ENCODE measurements at places on chromosomes 1 and 21. TPM values are rescaled to one million over a fixed set of nuclear protein-coding genes. Genes with fewer than 3 reads are reported as not detected.

GRCh38 chr1:56819387-56819899 lies at the start of gene FYB2:
TSS of gene FYB2 (minus strand) at chr1:56819404. CDS start at chr1:56819290, 114 bp downstream.
- no peak for DNase-seq

GRCh38 chr1:78237364-78237916 lies 191.7 kb downstream of the GIPC2 start:
- peak; percentile 84 for DNase-seq

DNA sequence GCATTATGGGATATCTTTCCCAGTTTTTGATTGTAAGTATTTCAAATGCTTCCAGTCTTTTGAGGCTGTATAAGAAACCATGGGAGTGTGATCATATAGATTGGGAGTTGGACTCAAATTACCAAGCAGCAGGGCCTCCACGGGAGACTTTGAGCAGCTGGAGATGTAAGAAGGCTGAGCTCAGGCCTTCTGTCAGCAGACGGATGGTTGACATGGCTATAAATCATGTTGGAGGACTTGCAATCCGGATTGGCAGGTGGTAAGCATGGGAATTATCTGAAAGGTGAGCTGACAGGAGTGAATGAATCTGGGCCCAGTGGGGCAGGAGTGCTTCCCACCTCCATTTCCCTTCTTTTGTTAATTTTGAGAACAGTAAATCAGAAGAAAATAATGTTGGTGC lies 83.2 kb upstream of the PPM1J start:
- no peak for DNase-seq

DNA sequence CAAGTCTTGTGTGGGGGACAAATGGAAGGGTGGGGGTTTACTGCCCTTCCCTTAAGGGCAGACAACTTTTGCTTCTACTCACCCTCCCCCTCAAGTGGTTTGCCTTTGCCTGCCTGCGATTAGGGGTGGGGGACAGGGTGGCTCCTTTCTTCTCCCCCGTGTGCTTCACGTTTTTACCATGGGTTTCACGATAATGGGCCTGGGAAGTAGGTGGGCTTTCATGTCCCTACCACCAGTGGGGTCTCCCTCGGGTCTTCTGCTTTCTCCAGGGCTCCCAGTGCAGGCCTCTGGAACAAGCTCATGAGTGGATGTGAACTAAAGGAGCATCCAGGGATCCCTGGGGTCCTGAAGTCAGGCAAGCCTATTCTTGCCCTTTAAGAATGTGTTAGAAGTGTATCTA lies 21.6 kb downstream of the UTP25 start:
- no peak for DNase-seq

GRCh38 chr1:41404308-41404761 lies 43.1 kb downstream of the FOXO6 start:
- DNase-seq: no peak

The FAAH gene
- total RNA-seq: 48.1 TPM

The TDRD5 gene
- 0.95 TPM for total RNA-seq

DNA sequence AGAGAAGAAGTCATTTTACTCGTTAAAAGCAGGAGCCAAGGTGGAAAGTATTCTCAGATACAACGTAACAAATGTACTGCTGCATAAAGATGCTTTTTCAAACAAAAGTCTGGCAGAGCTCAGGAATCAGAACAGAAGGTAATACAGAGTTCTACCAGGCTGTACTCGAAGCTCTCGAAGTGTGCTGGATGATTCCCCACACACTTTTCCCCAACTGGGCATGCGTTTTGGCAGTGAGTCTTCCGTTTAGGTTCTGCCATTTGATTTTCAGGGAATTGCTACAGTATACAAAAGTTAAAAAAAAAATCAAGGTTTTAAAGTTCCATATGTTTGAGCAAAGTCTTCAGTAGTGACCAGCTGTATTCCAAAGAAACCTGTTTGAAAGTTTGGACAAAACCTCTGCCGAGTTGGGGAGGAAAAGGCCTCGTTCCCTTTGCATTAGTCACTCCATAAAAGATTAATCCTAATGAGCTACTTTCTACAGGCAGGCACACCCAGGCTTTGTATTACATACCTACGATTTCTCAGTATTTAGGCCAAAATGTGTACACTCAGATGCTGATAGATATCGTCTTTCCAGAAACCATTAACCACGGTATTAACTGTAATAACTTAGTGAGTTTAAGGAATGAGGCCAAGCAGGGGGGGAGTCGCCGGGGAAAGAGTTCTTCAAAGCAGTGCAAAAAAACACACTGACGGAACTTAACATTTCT lies 477.1 kb downstream of the LMO4 start:
- peak; percentile 48 for DNase-seq

DNA sequence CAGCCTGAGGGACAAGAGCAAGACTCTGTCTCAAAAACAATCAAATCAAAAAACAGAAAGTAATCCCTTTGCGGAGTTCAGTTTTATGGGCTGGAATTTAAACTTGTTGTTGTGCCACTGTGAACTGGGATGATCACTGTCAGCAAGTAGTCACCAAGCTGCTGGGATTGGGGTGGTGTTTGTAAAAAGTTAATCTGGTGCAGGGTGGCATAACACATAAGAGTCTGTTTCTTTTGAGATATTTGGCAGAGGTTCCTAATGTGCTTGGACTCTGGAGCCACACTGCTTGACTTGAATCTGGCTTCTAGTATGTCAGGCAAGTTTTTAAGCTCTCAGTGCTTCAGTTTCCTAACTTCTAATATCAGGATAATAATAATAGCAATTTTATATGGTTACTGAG lies 6.6 kb downstream of the CLIC4 start:
- no peak for DNase-seq

DNA sequence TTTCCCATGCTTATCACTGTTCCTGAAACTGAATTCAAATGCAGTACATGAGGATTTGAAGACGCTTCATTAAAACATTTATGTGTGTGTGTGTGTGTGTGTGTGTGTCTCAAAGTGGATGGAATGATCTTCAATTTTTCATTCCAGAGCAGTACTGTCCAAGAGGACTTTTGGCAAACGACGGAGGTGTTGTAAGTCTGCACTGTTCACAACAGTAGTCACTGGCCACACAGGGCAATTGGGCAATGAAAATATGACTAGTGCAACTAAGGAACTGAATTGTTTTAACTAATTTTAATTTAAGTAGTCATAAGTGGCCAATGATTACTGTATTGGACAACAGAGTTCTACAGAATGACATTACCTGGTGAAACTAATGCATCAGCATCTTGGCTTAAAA lies 5.0 kb downstream of the TAF5L start:
- DNase-seq: no peak

- DNase-seq: no peak
Measured at GRCh38 chr1:41607808-41608207, 123.3 kb upstream of the EDN2 start.

The C2CD2 gene
- 30.8 TPM for total RNA-seq

GRCh38 chr1:85824066-85824840 lies 116.0 kb upstream of the ZNHIT6 start:
- no peak for DNase-seq

DNA sequence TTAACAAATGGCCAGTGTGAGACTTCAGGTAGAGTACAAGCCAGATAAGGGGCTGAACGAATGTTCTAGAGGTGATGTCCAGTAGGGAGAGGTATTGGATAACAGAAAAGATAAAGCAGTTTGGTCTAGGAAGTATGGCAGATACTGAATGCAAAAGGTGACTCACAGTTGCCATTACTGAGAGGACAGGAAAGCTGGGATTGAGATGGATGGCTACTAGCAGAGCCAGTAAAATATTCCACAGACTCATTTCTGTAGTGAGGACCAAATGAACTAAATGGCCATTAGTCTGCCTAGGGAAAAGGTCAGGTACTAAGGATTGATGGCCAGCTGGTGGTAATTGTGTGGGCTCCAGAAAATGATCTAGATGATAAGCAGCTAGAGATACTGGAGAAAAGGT lies 11.5 kb downstream of the MACO1 start:
- DNase-seq: no peak

GRCh38 chr1:179310291-179310690 lies 16.7 kb downstream of the SOAT1 start:
- DNase-seq: no peak

The CCDC185 gene
- total RNA-seq: not detected

The PLA2G2C gene
- not detected for total RNA-seq

- DNase-seq: no peak
Measured at GRCh38 chr1:112263453-112263852, 132.6 kb upstream of the CTTNBP2NL start.

The CYP4A11 gene
- 14.2 TPM for total RNA-seq

The IFI16 gene
- total RNA-seq: 42.4 TPM

- no peak for DNase-seq
Measured at GRCh38 chr1:74343216-74343615, 108.0 kb downstream of the TNNI3K start.

DNA sequence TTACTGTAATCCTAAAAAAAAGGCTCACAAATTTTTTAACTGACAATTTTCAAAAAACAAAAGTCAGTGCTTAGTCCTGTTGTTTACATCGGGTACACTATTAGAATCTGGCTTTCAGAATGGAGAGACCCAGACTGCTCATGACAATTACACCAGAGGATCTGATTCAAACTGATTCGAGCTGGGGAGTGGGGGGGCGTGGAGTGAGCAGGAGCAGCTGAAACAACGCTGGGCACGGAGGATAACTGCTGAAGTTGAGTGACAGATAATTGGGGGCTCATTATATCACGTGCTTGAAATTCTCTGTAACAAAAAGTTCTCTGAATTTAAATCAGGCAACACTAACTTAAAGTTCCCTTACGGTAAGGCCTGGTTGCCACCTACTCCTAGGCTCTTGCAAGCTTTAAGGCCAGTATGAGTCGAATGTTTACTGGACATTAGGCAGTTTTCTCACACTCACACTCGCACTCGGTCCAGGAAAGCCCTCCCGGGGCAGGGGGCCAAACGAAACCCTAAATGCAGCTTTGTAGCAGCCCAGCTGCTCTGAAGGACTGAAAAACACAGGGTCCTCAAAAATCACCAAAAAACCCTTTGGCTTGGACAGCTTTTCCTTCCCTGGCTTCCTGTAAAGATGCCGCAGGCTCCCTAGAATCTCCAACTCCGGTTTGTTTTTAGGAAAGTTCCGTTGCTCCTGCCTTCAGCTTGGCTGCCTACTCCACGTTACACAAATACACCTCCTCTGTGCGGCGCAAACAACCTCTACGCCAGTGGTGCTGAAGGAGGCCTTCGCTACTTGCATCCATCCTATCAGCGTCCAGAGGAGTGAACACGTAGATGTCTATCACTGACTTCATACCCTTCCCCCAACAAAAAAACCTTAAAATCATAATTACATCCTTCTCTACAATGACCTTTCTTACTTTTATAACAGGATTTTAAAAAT lies 42.9 kb downstream of the CAPZB start:
- no peak for DNase-seq

- DNase-seq: peak; percentile 12
Measured at GRCh38 chr21:30072496-30072895, 94.1 kb downstream of the CLDN17 start.

DNA sequence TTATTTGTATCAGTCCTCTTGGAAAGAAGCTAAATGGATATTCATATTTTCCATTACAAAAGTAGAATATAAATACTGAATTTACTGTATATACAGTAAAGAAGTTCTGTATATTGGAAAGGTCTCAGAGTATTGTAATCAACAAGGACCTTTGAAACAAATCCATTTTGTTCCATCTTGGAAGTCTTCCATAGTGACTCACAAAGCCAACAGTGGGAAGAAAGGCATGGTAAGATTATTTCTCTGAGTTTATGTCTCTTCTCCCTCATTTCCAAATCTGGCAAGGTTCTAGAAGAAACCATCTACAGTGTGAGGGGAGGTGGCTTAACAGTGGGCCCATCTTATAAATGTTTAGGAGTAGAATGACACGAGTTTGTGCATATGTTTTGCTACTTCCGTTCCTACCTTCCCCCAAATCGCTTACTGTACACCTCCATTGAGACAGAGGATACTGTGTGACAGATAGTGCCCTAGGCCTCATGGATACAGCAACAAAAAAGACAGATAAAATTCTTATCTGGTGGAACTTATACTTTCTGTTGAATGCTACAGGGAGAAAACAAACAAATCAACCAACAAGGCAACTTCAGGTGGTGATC lies 22.1 kb upstream of the SSX2IP start:
- DNase-seq: no peak

DNA sequence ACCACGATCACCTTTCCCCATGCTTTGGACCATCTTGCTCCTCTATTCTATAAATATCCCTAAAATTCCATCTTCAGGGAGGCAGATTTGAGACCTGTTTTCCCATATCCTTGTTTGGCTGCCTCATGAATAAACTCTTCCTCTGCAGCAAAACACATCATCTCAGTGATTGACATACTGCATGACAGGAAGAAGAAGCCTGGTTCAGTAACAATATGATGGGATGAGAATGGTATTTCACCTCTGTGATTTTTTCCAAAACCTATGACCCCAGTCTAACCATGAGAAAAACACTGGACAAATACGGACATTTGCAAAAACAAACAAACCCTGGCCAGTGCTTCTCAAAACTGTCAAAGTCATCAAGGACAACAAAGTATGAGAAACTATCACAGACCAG lies 53.8 kb upstream of the ZSWIM5 start:
- DNase-seq: no peak

DNA sequence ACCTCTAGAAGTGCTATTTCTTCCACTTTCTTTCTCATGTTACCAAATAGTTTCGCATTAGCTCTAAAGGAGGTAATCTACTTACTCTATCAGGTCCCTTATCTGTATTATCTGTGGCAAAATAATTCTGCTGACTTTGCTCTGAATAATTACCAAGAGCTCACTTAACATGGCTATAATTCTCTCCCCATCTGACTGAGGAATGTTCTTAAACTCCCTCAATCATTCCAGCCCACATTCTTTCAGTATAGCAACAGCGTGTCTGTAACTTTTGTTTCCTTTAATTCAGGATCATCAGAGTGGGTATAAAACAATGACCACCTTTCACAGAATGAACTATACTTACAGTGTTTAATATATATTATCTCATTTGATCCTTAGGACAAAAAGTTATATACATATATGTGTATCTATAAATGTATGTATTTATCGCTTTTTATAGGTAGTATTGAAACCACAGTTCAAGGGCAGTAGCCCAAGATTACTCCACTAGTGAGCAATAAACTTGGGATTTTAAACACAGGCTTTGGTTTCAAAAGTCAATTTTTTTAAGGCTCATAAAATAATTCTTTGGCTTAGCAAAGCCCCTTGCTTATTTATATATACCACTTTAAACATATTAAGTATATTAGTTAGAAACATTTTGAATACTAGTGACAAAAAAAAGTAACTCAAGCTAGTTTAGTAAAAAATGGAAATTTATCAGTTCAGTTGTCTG lies 36.1 kb upstream of the ST6GALNAC3 start:
- DNase-seq: no peak

The NMNAT1 gene
- 13.7 TPM for total RNA-seq

GRCh38 chr1:160710517-160711252 lies 937 bp downstream of the CD48 start:
- no peak for DNase-seq

GRCh38 chr1:159580340-159580739 lies 7.3 kb upstream of the APCS start:
- DNase-seq: no peak

DNA sequence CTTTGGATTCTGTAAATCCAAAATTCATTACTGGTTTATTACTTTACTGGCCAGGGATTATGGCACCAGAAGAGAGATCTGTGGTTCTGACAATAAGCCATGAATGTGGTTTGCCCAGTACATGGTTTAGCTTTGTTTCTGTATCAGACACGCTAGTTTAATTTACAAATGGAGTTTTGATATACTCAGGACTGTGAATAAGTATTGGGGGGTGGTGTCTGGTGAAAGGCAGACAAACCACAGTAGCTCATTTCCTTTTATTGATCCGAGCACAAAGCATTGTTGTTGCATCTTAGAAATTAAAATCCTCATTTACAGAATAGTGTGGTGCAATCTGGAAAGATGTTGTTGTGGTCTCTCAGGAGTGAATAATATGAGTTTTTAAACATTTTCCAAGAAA lies 96.0 kb downstream of the ST6GALNAC3 start:
- no peak for DNase-seq

- no peak for DNase-seq
Measured at GRCh38 chr21:28671549-28672195, 321.0 kb downstream of the LTN1 start.

The CD247 gene
- total RNA-seq: 5.2 TPM

All from mucosa of gallbladder (tissue), 1 donor.